NCI-H2107 (cell line): ENCODE measurements at places on chromosomes 12 and 14.

- DNase-seq = no peak
Measured at GRCh38 chr14:77268989-77269600, 1.9 kb downstream of the NGB start.

DNA sequence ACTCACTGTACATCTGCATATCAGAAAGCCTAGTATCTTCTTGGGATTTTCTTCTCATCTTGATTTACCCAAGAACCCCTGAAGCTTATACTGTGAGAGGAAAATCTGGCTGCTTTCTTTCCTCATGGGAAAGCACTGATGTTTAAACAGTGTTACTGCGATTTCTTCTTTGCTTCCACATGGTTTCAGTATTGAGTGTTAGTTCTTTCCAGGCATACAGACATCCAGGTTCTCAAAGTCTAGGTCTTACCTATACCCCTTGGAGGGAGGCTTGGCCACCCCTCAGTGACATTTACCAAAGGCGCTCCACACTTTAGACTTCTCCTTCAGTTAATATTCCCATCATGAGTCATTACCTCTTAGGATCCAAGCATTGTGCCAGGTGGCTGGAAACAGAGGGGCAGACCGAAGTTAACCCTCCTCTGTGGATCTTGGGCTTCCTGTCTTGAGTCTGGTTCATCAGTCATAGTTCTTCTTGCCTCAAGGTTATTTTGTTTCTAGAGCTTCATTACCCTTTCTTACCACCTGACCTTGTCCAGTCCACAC lies 79.1 kb downstream of the TMEM117 start:
- no peak for DNase-seq

DNA sequence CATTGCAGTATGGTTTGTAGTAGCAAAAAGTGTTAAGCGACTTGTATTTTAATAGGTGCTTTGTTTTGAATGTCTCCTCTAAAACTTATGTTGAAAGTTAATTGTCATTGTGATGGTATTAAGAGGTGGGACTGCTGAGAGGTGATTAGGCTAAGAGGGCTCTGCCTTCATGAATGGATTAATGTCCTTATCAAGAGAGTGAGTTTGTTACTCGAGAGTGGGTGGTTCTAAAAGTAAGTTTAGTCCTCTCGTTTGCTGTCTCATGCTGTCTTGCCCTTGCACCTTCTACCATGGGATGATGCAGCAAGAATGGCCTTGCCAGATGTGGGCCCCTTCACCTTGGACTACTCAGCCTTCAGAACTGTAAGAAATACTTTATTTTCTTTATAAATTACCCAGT lies 17.4 kb downstream of the ZDHHC17 start:
- no peak for DNase-seq

- no peak for DNase-seq
Measured at GRCh38 chr12:103751171-103751570, 89.9 kb downstream of the NT5DC3 start.

DNA sequence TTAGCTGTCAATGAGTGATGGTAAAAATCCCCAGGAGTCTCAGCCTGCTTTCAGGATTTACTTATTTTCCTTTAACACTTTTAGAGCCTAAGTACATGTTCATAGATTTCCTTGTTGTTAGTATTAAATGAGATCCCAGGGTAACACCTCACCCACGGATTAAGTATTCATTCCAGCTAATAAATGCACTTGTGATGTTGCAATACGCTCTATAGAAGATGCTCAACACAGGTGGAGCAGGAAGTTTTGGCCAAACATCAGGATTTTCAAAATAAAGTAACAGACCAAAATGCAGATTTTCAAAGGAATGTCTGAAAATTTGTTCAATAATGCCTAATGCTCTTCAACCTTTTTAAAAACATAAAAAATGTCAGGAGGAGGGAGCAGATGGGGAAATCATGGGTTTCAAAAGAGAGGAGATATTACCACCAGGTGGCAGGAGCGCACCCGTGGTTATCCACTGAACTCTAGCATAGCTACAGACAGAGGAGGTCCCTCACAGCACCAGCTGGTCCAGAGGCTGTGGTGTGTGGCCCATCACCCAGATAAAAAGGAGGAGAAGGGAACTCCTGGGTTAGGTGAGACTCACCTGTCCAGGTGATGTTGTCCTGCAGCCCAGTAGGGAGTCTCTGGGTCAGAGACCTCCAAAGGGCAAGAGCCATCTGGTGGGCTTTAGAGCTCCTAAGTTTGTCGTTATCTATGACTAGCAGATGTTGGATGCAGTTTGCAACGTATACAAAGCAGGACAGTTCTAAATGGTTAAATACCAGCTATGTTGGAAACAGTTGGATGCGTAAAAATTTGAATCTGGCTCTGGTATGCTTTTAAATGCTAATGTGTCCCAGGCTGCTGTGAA lies 1158.4 kb upstream of the TMEM132C start:
- peak; percentile 23 for DNase-seq

DNA sequence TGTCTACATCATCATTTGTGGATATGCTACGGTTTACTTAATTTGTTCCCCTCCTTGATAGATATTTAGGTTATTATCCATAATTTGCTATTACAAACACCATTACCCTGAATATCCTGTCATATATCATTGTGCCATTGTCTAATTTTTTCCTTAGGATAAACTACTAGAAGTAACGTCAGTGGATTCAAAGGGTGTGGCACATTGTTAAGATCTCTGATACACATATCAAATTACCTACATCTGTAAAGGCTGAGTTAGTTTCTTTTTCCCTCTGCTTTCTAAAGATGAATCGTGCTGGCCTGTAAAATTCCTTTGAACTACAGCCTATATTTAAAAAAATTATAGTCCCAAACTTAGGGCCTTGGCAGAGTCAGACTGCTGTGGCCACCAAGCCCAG lies 53.9 kb upstream of the STRN3 start:
- DNase-seq = no peak

GRCh38 chr14:62017651-62018230 lies 255.5 kb downstream of the SNAPC1 start:
- no peak for DNase-seq

- DNase-seq = no peak
Measured at GRCh38 chr14:94345344-94346064, 22.4 kb upstream of the SERPINA6 start.

GRCh38 chr12:127459687-127460086 lies 807.3 kb upstream of the TMEM132C start:
- no peak for DNase-seq

DNA sequence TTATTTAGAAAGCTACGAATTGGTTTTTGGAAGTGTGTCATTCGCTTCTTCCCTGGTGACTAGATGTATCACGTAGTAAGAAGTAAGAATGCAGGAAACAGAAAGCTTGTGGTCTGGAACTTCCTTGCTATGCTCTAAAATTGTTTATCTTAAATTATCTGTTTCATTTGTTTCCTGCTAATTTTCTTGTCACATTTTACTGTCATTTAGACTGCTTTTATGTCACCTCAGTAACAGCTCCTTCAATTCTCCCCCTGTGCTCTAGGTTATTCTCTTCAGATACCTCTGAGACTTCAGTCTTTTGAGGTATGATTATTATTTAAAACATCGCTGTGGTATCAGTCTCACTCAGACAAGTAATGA lies 699 bp upstream of the CD69 start:
- DNase-seq = no peak

DNA sequence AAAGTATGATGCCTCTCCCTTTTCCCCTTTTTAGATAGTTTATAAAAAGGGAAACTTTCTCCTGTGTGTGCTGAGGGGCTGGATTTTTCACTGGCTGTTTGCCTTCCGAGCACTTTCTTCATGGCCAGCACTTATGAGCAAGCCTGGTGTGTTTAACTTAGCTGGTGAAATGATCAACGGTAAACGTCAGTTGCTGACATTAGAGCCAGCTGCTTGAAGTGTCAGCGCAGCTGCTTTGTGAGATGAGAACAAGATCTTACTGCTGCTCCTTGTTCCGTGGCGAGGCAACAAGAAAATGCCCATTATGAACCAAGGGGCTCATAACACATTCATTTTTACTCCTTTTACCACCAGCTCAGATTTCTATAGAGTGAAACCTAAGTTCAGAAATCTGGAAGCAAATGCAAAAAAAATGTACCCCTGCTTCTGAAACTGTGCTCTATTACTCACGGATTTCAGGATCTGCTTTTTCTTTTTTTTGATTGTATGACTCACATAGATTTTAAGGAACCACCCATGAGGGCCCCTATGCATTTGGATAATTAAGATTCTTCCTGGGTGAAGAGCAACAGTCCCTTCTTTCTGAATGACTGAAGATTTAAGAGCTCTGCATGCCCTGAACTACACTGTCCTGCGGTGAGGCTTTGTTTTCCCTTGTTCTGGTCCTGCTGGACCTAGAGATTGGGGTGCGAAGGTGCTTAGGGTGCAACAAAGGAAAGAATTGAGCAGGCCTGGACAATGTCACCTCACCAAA lies 74.3 kb upstream of the CPM start:
- peak; percentile 6 for DNase-seq

DNA sequence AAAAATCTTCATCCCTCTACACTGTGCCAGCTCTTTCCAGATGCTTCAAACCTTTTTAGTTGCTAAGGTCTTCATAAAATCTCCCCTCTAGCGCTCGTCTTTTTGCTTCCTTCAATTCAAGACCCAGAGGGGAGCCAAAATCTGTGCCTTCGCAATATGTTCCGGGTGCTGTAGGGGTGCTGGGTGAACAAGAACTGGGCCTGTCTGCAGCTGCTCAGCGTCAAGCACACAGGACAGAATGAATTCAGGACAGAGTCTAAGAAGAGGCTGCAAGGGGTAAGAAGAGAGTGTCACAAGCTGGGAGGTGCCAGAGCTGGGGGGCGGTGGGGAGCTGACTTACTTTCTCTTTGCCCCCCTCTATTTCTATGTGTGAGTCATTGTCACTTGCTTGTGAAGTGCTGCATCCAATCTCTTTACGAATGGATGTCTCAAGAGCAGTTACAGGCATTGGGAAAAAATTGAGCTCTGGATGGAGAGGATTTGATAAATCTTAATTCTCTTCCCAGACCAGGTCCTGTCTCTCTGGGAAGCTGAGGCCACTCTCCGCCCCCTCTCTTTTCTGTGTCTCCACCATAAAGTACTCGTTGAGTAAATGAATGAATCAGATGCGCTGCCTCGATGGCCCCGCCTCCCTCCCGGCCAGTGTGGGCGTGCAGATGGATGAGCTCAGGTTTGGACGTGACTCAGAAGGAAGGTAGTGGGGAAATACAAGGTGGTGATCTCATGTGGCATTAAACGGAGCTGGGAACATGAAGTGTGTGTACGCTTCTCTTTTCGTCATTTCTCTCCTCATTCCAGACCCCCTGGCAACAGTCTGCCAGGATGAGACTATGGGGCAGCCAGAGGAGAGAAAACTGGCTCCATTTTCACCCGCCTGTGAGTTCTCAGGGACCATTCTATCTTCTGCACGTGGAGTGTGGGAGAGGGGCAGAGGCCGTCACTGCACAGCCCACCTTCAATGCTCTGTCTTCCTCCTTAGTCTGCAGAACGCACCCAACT lies 91.3 kb downstream of the TSPAN9 start:
- no peak for DNase-seq

DNA sequence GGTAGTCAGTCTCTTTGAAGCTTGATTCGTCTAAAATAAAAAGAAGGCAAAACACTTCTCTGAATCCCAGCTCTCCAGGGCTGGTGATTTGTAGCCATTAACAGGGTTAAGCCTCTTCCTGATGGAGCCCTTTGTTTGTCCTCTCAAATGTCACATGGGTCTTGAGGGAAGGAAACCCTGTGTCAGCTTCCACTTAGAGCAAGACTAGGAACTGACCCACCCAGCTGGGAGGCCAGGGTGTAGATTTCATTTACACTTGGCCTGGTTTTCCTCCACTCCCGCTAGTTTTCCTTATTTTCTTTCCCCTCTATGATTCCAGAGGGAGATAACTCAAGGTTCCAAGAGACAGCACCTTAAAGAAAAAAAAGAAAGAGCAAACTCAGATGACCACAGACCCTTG lies 230.5 kb upstream of the EGLN3 start:
- DNase-seq = no peak

DNA sequence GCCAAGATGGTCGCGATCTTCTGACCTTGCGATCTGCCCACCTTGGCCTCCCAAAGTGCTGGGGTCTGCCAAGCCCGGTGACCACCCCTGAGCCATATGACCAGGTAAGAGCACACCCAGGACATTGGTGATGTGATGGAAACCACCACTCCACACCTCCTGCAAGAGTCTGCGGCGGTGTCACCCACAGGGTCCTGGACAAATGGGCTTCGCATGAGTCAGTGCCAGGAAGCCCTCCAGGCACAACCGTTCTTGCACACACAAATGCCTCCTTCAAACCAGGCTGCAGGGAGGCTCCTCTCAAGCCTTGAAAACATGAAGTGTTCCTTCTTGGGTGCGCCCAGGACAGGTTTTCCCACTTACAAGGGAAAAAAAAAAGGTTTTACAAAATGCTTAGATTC lies 16.6 kb downstream of the PITPNM2 start:
- no peak for DNase-seq

DNA sequence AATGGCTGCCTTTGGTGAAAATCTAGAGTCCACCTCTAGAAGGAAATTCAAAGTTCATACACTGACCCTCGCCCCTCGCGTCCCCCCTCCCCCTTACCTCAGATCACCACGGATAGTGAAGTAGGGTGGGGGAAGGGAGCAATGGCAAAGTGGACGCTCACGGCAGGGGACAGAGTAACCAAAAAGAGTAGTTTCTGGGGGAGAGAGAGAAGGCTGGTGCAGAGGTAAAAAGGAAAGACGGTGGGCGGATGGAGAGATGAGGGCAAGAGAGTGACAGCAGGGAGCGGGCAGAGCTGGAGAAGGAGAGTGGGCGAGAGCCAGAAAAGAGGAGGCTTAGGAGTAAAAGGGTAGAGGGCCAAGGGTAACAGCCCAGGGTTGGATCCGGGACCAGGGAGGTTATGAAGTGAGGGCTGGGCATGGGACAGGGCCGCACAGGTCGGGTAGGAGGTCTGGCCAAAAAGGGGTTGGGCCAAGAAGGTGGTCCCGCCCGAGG lies 423 bp downstream of the ALDH6A1 start:
- DNase-seq = no peak

- no peak for DNase-seq
Measured at GRCh38 chr12:30395190-30395589, 300.5 kb downstream of the IPO8 start.

GRCh38 chr14:88975043-88975830 lies 150.8 kb downstream of the TTC8 start:
- no peak for DNase-seq

DNA sequence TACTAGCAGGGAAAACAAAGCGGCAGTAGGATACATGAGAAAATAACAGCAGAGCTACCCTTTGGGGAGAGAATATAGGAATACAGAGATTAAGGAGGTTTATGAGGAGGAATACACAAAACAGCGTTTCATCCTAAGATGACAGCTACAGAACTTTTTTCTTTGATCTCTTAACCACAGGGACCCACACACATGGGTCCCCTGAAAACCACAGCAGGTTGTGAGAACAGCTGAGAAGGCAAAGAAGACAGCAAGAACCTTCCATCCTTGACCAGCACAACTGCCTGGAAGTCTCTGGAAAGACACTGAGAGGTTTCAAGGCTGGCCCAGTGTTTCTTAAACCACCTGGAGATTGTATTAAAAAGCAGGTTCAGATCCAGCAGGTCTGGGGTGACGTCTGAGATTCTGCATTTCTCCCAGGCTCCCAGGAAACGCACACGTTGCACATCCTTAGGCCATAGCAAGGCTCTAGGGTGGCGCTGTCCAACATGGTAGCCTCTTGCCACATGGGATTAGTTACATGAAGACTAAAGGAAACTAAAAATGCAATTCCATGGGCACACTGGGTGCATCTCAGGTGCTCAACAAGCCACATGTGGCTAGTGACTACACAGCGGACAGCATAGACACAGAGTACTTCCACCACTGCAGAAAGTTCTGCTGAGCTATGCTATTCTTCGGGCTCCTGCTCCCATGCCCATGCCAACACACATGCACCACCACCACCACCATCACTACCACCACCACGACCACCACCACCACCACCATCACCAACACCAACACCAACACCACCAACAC lies 92.3 kb downstream of the FOXN3 start:
- no peak for DNase-seq

GRCh38 chr12:124696693-124697476 lies 129.5 kb upstream of the NCOR2 start:
- DNase-seq = no peak
